Hypothalamus (tissue), 51 donors: ENCODE measurements at places on chromosomes 2 and 18.

DNA sequence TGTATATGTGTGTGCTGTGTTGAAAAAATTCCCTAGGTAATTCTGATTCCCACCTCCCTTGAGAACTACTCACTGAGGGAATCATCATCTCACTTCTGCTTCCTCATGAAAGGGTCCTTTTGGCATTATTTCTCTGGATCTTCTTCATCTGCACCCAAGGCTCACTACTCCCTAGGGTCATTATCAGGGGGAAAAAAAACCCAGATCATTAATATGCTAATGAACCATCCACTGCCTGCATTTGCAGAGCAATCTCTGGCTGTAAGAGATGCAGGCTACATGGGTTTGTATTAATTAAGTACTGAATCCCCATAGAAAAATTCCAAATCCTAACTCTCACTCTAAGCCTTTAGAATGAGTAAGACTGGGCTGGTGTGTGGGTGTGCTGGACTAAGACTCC is 68.0 kb upstream of the IGFBP5 start:
- no peak for DNase-seq

DNA sequence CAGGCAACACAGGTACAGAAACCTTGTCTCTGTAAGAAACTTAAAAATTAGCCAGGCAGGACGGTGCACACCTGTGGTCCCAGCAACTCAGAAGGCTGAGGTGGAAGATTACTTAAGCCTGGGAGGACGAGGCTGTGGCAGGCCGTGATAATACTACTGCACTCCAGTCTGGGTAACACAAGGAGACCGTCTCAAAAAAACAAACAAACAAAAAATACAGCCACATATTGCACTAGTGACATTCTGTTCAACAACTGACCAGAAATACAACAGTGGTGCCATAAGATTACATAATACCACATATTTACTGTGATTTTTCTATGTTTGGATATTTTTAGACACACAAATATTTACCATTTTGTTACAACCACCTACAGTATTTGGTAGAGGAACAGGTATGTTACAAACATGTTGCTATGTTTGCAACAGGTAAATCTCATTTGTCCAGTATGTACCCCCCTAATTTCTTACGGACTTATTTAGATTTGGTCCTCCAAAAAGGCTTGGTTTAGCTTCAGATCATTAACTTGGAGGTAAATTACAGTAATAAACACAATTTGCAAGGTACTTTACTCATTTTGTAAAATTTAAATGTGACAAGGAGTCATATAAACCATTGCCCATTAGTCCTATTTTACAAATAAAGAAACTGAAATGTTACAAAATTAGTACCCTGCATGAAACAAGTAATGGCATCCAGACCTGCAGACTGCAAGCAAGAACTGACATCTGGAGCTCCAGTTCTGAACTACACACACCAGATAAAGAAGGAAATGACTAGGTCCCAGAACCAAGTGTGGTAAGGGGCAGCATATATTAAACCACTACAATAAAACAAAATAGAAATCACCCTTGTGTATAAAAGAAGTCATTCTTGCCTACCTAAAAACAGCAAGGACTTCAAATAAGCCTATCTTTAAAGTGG is 36.8 kb downstream of the TRIP12 start:
- DNase-seq: no peak

- DNase-seq: peak; percentile 50
These were observed 22.3 kb upstream of the RHOB start for GRCh38 chr2:20424300-20425290.

GRCh38 chr2:205995260-205995659 is 90.7 kb downstream of the INO80D start:
- DNase-seq: no peak

- no peak for DNase-seq
These were observed 6.2 kb upstream of the SDC1 start for GRCh38 chr2:20231159-20231558.

- no peak for DNase-seq
These were observed 3.4 kb downstream of the DIPK1C start for GRCh38 chr18:74453642-74454198.

DNA sequence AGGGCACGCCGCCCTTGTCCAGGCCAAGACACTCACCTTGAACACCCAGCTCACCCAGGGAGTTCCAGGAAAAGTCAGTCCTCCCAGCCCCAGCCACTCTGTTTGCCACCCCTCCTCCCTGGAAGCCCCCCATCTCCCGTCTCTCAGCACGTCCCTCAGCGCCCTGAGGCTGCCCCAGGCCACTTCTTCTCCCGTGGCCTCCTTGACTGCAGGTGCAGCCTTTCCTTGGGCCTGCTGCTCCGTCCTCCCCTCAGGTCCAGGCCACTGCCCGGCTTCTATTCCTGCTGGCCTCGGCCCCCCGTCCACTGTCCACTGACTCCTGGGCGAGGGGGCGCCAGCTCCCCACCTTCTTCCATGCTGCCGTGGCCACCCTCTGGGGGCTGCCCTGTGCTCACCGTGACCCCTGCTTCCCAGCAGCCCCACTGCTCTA is 239.1 kb downstream of the HDAC4 start:
- DNase-seq: no peak

DNA sequence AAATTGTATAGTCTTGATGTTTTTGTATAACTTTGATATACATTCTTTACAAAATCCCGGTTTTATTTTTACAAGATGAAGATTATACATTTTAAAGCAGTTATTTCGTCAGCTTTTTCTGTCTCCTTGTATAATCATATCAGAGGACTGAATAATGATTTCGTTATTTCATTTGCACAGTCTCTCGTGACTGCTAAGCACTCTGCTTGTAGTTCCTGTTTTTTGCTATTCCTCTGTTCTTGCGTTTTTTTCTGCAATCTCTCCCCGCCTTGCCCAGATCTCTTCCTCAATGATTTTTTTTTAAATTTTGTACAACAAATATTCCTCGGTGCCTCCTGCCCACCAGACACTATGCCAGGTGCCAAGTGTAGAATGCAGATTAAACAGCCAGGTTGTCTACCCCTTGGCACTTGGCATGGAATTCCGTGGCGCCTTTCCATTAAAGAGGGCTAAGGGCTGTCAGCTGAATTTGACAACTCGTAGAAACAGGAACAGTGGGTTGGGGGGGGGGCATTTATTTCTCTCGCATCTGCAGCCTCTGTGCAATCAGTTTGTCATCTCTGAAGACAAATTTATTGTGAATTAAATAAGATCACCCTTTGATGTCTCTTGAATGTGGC is 69.6 kb downstream of the KLHL29 start:
- no peak for DNase-seq

DNA sequence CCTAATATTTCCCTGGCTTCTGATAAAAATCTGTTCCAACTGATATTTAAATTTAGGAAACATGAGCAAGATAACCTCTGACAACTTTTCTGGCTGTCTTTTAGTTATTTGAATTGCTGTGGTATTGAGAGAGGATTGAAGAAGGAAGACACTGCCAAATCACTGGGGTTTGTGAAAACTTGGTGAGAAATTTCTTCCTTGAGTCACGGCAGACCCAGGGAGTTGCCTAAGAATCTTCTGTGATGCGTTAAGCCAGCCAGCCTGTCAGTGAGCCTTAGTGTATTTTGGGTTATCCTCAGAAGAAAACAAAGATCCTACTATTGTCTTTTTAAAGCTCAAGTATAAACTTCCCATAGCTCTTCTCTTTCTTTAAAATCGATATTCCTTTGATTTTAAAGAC is 17.5 kb upstream of the DOK6 start:
- DNase-seq: no peak

DNA sequence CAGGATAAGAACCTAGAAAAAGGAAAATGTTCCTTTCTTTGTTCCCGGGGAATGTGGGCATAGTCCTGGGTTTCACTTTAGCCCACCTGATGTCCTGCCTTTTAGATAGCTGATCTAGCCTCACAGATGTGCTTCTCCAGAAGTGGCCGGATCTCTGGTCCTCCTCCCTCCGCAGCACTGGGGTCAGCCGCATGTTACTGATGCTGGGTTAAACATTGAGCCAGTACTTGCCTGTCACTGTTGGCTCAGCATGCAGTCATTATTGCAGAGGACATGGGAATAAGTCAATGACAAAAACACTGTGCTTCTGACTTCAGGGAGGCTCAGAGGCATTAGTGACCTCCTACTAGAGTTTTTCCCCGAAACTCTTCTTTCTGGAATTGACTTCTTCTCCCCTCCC is 27.6 kb downstream of the NCK2 start:
- DNase-seq: no peak

DNA sequence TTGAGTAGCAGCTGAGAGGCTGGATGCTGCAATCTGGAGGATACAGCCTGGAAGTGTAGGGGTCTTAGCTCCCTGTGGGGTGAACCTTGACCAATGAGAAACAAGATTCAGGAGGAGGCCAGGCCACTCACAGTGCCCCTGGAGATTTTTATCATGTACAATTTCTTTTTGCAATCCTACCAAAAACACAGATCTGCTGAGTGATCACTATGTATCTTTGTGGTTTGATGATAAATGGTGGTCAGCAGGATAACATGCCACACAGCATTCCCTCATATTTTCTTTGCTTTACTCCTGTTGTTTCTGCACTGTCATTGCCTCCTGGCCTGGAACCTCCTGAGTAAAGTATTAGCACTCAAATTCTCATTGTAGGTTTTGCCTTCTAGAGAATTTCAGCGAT is 357.9 kb downstream of the THSD7B start:
- DNase-seq: no peak

GRCh38 chr2:216281876-216282275 is 90.4 kb downstream of the MARCHF4 start:
- no peak for DNase-seq

- DNase-seq: no peak
These were observed 26.4 kb downstream of the ALK start for GRCh38 chr2:29894822-29895614.

- no peak for DNase-seq
These were observed 18.6 kb upstream of the ACOXL start for GRCh38 chr2:110713513-110714362.

- DNase-seq: no peak
These were observed 154.0 kb upstream of the MSH6 start for GRCh38 chr2:47628904-47629303.

- peak; percentile 48 for DNase-seq
These were observed 100.4 kb upstream of the SMAD2 start for GRCh38 chr18:48030616-48031480.

DNA sequence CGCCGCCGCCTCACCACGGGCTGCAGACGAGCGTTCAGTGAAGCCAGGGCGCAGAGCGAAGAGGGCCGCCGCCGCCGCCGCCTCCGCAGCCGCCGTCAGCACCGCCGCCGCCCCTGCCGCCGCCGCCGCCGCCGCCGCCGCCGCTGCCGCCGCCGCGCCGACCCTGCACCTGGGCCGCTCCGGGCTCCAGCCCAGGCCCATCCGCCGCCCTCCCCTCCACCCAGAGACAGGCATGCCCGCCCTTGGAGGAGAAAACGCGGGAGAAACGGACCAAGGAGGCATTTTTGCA is 3.0 kb downstream of the POU3F3 start:
- DNase-seq: no peak

GRCh38 chr18:13178976-13179375 is 39.6 kb upstream of the LDLRAD4 start:
- DNase-seq: no peak

GRCh38 chr2:234608946-234609345 is 112.1 kb upstream of the ARL4C start:
- DNase-seq: no peak

- no peak for DNase-seq
These were observed 103.1 kb upstream of the THOC1 start for GRCh38 chr18:370751-371608.

DNA sequence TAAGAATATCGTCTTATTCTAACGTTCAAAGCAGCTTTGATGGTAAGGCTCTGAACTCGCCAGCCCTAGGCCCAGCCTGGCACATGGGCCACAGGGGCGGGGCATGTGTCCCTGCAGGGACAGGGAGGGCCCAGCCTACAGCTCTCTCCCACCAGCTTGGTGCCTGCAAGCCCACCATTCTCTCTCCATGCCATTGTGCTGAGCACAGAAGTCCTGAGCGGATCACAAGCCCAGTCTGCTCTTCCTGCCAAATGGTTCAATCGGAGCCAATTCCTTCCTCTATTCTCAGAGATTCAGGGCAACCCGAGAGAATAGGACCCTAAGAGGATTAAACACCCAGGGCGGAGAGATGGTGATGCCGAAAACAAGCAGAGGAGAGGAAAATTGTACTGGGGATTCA is 50.3 kb upstream of the APCDD1 start:
- peak; percentile 33 for DNase-seq

GRCh38 chr2:117537032-117537431 is 277.5 kb upstream of the DDX18 start:
- DNase-seq: no peak

DNA sequence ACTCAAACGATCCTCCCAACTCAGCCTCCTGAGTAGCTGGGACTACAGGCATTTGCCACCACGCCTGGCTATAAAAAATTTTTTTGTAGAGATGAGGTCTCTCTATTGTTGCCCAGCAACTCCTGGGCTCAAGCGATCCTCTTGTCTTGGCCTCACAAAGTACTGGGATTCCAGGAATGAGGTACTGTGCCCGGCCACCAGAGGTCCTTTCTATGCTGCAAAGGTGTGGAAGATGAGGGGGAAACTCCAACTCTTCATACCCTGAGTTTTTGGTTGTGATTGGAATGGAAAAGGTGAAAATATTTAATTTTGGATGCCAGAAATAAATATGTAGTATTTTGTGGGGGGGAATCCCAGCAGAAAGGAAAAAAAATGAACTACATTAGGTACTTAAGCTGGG is 36.0 kb downstream of the MRPL33 start:
- no peak for DNase-seq

DNA sequence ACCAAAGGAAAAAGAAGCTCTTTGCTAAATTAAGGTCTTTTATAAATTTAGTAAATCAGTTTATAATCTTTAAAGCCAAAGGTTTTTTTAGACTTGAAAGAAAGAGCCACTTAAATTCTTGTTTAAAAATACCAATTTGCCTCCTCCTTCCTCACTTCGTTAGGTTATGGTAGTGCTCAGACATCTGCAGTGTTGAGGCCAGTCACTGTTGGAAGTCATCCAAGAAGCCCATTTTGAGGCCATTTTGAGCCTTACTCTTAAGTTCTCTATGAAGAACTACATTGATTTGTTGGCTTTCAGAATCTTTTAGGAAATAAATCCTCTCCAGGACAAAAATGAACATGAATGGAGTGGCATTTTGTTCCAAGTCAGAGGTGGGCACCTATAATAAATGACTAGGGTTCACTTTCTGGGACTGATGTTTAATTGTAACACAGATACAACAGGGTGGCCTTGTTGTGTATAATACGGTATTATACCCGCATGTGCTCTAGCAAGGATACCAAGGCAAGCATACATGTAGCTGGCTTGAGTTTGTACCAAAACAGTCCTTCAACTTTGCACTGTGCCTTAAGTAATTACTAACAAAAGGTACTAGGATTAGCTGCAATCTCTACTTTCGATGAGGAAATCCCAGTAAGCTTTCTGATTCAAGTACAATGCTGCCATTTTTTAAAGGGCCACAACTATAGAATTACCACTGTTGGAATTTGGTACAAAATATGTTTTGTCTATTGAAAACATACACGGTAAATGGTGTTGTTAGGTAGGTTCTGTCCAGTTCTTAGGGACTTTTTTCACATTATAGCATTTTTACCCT is 22.8 kb downstream of the SLC66A3 start:
- DNase-seq: no peak

- no peak for DNase-seq
These were observed 22.0 kb upstream of the SP9 start for GRCh38 chr2:174312581-174313234.

- no peak for DNase-seq
These were observed 49.9 kb downstream of the CD8B2 start for GRCh38 chr2:106537047-106537446.

GRCh38 chr2:222127660-222128059 is 171.1 kb downstream of the PAX3 start:
- no peak for DNase-seq

- no peak for DNase-seq
These were observed 35.4 kb upstream of the DYNC1I2 start for GRCh38 chr2:171651667-171652415.
